Cardiac muscle cell (in vitro differentiated cells and primary cell): ENCODE measurements at places on chromosomes 12 and 14. TPM values are rescaled to one million over a fixed set of nuclear protein-coding genes. Genes with fewer than 3 reads are reported as not detected.

The STAC3 gene
- 5.4 and 6.6 TPM in 2 replicates for polyA plus RNA-seq

The SAMD15 gene
- 0.45 and 2.1 TPM in 2 replicates for polyA plus RNA-seq

The COCH gene
- polyA plus RNA-seq: 1.5 and 2.7 TPM in 2 replicates

The PRH2 gene
- 0.43 and 2.1 TPM in 2 replicates for polyA plus RNA-seq

The LTB4R2 gene
- 0.17 and 1.8 TPM in 2 replicates for polyA plus RNA-seq

The PLCZ1 gene
- polyA plus RNA-seq: not detected in 2 replicates

The IL26 gene
- polyA plus RNA-seq: not detected in 2 replicates

The SCNN1A gene
- not detected in 2 replicates for polyA plus RNA-seq

The CAPZA3 gene
- not detected in 2 replicates for polyA plus RNA-seq

The CPSF2 gene
- polyA plus RNA-seq: 27.6 and 35.2 TPM in 2 replicates

The BBS10 gene
- polyA plus RNA-seq: 12.8 and 23.2 TPM in 2 replicates

The CYP27B1 gene
- 0.33 TPM in 1 of 2 replicates, not detected in the other for polyA plus RNA-seq

The CFAP54 gene
- polyA plus RNA-seq: 0.70 and 2.0 TPM in 2 replicates

The ARHGEF40 gene
- polyA plus RNA-seq: 26.4 and 31.6 TPM in 2 replicates

The ANO2 gene
- not detected in 2 replicates for polyA plus RNA-seq

The NEDD8 gene
- polyA plus RNA-seq: 429 and 492 TPM in 2 replicates

The LRRIQ1 gene
- 0.26 and 6.9 TPM in 2 replicates for polyA plus RNA-seq
